ENCODE measurements at places on chromosomes 5 and 9.

GRCh38 chr9:115043632-115044031 lies 74.3 kb downstream of the TNC start:
- DNase-seq: no peak

DNA sequence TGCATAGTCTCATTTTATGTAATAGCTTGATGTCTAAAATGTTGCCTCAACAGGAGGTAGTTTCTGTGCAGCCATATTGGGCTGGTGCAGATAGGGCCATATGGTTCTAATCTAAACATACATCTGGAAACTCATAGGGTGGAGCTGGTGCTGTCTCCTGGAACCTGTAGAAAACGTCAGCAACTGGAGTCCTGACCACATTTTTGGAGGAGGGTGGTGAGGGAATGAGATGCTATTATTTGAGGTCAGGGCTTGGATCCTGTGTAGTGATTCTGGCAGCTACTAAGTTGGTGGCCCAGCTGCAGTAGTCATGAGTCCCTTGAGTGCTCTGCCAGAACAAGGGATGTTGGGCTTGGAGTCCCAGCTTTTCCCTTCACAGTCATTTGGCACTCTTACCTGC lies 14.1 kb downstream of the MAN2A1 start:
- no peak for DNase-seq

GRCh38 chr9:89808076-89808755 lies 203.4 kb downstream of the GADD45G start:
- no peak for DNase-seq

- no peak for DNase-seq
Measured at GRCh38 chr5:73999297-73999696, 373.3 kb downstream of the ARHGEF28 start.

DNA sequence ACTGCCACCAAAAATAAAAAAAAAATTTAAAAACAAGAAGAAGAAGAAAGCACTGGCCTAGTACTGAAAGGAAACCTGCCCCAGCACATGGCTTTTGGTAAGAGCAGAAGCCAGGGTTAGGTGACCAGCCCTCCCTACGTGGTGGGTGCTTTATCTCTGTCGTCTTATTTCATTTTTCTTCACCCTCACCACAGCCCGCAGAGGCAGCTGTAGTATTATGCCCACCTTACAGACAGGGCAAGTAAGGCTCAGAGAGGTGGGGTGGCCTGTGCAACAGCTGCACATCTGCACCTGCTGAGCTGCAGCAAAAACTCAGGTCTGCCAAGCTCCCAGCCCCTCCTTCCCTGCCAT lies 140.8 kb upstream of the LMX1B start:
- DNase-seq: no peak

Measured in activated T-cell treated with anti-CD3 and anti-CD28 coated beads, Interleukin-2, amount 50 U/mL, for 24 hours (primary cell).